GM12892 (cell line): ENCODE measurements at places on chromosomes 16 and 17.
A peak's percentile ranks its signal among the peaks of the same experiment; 100 is the strongest.

- no peak for DNase-seq
Measured at GRCh38 chr17:7838090-7839075, 4.4 kb downstream of the KDM6B start.

DNA sequence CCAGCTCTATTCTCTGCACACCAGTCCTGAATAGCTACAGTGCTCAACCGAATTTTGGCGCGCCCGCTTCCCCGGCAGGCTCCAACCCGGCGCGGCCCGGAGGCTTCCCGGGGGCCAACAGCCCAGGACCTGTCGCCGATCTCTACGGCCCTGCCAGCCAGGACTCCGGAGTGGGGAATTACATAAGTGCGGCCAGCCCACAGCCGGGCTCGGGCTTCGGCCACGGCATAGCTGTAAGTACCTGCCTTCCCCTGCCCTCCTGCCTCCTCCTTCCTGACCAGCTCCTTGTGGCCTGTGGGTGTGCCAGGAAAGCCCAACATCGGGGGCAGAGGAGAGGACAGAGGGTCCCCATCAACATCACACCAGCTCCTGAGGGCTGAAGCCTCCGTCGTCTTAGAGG is 70.2 kb downstream of the CCDC182 start:
- DNase-seq = no peak

DNA sequence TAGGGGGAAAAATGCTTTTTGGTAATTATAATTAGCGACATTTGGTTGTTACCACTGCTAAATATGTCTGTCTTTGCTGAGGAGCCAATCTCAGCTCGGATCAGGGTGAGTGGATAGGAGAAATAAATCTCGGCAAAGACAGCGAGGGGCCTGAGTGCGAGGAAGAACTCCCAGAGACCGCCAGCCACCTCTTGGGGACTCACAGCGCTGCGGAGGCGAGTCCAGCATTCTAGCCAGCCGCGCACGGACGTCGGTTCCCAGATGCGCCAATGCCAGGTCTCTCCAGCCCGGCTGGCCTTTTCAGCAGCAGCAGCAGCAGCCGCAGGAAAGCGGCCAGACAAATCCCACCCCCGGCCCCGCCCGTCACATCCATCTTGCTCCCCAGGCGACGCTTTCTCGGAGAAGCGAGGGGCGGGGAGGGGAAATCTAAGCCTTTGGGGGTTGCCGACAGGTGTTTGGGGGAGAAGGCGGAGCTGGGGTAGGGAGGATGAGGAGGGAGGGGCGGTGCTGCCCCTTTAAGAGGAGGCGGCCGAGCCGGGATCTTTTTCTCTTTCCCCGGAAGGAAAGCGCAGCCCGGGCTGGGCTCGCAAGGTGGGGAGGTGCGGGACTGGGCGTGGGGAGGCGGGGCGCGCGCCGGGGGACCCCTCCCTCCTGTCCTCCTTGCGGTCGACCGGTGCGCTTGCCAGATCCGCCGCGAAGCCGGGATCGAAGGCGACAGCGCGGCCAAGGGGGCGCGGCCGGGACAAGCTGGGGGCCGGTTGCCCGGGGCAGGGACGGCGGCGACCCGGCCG is at the start of gene ITGA3:
TSS of gene ITGA3 (plus strand) at position 685 of the 791 bp plus-strand sequence. CDS start 330 bp downstream, outside the sequence.
- DNase-seq = peak; percentile 61

- no peak for DNase-seq
Measured at GRCh38 chr16:67862623-67863583, 9.9 kb upstream of the EDC4 start.

- DNase-seq = no peak
Measured at GRCh38 chr16:85112364-85112763, at the start of gene CIBAR2. TSS of gene CIBAR2 (minus strand) at chr16:85112472. CDS start at chr16:85112352, 120 bp downstream.

DNA sequence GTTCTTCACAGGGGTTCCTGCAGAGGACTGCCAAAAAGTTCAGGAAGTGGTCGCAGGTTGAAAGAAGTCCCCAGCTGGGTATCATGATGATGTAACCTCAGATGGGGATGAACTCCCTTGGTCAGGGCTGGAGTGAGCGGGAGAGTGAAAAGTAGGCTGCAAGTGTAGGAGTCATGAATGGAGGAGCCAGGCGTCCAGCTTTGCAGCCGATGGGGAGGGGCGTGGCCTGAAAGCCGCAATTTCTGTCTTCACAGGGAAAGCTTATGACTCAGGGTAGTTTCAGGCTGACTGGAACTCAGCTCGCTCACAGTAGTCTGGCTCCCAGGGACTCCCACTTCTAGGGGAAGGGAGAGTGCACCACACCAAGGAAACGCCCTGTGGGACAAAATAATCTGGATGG is 70.0 kb upstream of the HS3ST3A1 start:
- DNase-seq = no peak

DNA sequence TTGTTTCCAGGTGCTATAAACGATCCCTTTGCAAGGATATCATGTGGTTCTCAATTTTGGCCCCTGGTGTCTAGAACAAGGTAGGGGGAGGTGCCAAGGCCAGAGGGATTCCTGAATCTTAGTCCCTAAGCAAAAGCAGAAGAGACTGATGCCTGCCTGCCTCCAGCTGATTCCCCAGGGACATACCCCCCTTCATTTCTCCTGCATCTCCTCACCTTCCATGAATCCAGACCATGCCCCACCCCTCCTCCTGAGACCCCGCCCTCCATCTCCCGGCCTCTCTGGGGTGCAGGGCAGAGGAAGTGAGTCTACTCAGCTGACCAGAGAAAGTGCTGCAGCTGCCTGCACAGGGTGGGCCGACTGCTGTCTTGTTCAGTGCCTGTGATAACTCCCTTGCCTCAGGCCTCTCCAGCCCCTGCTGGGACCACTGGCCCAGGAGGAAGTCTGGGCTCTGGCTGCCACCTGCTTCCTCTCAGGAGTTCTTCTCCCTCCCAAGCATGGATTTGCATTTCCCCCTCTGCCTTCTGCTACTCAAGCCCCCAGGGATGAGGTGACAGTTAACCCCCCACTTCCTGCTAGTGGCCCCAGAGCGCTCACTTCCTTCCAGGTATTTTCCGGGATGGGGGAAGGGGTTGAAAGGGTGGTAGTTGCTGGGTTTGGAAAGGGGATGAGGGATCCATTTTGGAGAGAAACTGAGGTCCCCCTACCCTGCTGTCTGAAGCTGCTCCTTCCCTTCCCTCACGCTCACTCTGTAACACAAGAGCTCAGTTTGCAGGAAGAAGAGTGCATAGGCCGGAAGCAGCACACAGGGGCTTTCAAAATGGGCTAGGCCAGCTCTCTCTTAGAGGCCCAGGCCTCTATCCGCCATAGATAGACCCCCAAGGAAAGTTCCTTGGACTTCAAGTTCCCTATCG is 10.5 kb upstream of the TSPOAP1 start:
- DNase-seq = peak; percentile 54

DNA sequence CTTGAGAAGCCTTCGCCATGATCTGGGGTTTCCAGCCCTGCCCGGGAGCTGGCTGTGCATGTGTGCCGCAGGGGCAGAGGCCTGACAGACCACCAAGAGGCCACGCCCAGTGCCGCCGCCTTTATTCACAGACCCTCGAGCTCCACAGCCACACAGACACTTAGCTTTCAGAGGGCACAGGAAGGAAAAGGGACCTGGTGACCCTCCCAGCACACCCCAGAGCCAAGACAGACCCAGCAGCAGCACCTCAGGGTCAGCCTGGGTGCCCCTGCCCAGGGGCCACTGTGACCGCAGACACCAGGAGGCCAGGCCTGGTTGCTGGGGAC is 10.8 kb downstream of the MCRIP1 start:
- no peak for DNase-seq

DNA sequence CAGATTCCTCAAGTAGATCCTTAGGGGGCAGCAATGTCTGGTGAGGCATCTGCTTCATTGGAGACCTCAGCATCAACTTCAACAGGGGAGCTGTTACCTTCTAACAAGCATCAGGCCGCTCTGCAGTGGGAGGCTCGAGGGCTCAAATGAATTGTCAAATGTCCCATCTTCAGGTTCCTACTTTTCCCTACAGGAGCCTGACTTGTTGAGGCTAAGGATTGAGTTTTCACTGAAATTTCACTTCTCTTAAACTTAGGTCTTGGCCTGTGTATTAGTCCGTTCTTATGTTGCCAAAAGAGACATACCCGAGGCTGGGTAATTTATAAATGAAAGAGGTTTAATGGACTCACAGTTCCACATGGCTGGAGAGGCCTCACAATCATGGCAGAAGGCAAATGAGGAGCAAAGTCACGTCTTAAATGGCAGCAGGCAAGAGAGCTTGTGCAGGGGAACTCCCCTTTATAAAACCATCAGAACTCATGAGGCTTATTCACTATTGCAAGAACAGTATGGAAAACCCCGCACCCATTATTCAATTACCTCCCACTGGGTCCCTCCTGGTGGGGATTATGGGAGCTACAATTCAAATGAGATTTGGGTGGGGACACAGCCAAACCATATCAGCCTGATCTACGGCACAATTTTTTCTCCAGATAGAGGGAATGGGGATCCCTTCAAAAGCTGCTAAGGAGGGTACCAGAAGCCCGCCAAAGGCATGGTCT is 5.1 kb upstream of the CD300LD start:
- no peak for DNase-seq

- no peak for DNase-seq
Measured at GRCh38 chr17:80331820-80332219, 71.2 kb downstream of the RNF213 start.
